ENCODE measurements at places on chromosomes 12 and 14.

DNA sequence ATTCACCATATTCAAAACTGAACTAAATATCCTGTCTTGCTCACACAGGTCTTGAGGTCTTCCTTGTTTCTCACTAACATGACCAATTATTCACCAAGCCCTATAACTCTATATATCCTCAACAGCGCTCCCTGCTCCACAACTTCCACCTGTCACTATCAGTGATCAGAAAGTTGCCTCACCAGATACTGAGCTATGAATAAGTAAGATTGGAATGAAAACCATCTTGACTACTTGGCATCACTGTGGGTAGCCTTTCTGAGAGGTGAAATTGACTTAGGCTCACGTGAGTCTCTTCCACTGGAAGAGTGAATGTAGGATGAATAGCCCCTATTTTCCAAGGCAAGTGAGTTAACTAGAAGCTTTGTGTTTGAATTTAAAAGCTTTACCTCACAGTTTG is 167.1 kb downstream of the PIK3C2G start:
- no peak for DNase-seq

DNA sequence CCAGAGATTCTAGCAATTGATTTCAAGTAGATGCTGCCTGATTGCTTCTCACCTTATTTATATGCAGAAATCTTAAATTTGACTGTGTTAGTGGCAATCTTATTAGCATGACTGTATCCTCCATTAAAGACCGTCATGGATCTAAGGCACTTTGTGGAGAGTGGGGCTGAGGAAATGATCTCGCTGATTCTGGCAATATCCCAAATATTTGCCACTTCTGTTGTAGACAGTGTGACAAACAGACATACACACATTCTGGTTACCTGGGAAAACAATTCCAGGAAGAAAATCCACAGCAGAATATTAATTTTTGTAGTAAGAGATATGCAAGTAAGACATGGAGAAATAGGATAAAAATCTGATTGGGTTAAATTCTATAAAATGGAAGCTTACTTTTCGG is 269.0 kb upstream of the G2E3 start:
- no peak for DNase-seq

DNA sequence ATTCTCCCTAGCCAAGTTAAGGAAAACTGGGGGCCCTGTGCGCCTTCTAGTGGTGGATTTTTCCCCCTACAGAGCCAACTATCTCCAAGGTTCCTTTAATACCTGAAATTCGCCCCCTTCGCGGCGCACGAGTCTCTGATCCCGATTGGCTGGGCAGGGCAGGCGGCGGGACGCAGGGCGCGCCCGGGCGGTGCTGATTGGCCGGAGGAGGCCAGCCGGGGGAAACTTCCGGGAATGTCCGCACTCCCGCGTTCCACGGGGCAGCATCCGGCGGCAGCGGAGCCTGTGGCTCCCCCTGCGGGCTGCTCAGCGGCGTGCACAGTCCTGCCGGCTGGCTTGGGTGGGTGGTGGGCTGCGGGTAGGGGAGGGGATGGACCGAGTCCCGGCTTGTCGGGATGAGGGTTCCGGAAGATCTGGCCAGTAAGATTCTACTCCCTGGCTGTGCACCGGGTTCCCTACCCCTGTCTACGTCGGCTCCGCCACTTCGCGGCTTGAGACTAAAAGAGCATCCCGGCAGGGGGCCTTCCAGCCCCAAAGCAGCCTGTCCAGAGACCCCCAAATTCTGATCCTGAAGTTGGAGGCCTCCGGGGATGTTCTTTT is at the start of gene NABP2:
Gene NABP2, plus strand, starts transcription at position 241 of the 600 bp plus-strand sequence. CDS start 515 bp downstream, outside the sequence.
- peak; percentile 91 for DNase-seq

DNA sequence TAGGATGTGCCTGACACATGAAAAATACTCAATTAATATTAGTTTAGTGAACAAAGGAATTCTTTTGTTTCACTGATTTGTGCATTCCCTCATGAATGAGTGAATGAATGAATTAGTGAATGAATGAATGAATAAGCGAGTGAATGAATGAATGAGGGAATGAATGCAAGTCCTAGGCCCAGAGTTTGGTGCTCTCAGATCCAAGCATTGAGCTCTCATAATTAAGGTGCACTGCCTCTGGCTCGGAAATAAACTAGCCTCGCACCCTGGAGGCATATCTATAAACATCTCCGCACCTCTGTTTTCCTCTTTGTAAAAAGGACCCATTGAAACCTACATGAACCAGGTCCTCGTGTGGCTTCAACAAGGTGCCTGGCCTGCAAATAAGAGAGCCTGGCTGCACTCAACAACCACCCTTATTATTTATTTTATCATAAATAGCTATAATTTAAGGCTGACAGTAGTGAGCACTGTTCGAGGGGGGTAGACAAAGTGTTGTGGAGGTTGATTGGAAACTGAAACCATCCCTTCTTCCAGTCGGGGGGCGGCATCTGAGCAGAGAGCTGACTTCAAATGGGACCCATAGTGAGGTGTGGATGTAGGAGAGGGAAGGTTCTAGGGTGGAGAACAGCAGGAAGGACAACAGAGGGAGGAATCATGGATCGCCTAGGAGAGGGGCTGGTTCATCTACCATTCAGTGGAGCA is 316.8 kb downstream of the BCL11B start:
- no peak for DNase-seq

GRCh38 chr12:75856235-75856634 is 175.3 kb downstream of the PHLDA1 start:
- DNase-seq = no peak

DNA sequence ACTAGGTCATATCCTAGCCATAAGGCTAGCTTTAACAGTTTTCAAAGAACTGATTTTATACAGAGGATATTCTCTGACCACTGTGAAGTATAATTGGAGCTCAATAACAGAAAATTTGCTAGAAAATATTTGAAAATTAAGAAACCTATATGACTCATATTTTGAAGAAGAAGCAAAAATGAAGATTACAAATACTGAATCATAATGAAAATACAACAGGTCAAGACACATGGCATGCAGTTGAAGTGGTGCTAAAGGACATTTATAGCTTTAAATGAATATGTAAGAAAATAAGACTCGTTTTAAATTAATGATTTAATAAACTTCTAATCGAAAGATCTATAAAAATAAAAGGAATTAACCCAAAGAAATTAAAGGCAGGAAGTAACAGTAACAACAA is 1234.6 kb downstream of the SLC16A7 start:
- DNase-seq = no peak

DNA sequence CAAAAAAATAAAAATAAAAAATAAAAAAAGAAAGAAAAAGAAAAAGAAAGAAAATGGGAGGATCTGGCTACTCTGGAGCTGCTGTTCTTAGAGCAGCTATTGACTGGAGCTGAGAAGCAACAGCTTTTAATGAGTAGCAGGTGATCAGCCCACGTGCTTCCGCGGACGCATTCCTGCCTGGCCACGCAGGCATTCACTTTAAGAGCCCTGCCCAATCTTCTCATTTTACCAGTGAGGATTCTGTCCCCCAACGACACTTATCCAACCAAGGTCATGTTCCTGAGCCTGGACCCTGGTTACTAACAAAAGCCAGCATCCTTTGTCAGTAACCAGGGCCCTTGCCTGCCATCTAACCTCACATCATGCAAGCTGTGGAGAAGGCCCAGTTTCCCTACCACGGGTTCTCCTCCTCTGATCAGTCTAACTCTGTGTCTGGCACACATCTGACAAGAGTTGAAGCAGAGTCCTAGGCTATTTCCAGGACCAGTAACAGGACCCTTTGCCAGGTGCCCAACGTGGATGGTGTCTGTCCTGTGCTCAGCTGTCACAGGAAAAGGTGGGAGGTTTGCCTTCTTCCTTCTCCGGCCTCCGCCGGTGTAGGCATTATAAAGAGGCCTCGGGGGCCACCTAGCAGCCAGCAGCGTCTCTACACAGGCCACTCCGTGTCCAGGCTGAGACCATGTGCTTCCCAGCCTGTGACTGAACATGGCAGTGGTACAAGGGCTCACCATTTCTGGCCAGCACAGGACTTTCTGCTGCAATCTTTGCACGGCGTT is 60.9 kb upstream of the GPATCH2L start:
- DNase-seq = no peak

DNA sequence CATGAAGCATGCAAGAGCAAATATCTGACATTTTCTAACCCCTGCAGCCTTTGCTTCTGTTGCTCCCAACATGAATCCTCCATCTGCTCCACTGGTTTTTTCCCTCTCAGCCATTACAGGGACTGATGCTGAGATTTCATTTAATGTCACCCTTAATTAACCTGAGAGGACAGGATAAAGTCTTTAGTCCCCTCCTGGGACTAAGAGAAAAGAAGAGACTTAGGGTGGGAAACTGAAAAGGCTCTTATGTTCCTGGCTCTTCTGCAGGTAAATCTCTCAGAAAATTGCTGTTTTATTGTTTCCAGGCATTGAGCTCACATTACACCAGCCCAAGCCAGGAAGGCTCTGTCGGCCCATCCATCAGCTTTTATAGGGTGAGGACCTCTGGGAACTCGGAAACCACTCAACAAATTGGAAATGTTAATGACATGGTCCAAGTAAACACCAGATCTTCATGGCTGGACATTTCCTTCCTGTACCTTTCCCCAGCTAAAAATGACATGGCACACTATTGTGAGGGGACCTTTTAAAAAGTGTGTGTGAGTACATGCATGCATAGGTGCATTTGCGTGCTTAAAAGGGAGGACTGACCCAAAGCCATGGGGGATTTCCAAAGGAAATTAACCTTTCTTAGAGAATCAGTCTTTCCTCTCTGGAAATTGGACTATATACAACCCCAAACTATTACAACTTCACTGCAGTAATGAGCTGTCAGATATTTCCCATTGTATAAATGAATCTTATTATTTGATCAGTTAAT is 408.1 kb upstream of the TMTC1 start:
- DNase-seq = no peak

- no peak for DNase-seq
These were observed 49.9 kb downstream of the PPP2R5E start for GRCh38 chr14:63493246-63493645.

All from CD4-positive, alpha-beta T cell treated with Interferon gamma for 1 hour (primary cell).